ENCODE measurements at places on chromosomes 12 and 14.

DNA sequence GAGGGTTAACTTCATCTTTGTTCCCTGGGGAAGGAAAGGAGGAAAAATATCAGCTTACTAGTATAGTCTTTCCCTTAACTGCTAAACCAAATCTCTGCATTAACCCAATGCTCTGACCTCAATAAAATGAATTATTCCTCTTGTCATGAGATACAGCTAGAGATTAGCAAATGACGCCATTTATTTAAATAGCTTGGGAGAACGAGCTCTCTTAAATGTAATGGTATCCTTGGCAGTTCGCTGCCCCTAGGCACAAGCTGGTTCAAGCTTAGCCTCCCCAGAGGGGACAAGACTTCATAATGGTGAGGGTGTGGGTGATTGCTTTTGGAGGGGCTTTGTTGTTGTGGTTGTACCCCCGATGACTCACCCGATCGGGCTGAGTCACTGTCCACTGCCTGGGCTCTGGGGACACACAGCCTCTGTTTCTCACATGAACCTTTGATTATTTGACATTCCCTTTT lies 19.6 kb downstream of the FNTB start:
- no peak for DNase-seq

DNA sequence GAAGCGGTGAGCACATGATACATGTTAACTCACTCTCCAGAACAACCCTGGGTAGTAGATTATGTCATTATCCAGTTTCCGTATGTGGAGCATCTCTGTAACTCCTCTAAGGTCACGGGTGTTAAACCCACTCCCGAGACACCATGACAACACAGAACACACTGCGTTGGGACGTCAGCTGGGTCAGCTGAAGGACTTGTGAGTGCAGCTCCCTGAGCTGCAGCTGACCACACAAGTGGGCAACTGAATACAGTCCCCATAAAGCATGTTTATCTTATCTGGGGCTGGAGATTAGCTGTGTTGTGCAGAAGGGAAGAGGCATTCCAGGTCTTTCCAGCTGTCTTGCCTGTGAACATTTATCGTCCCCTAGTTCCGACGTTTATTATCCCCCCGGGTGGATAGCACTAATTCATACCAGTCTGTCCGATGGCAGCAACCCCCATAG lies 211.5 kb downstream of the CHST11 start:
- DNase-seq: no peak

DNA sequence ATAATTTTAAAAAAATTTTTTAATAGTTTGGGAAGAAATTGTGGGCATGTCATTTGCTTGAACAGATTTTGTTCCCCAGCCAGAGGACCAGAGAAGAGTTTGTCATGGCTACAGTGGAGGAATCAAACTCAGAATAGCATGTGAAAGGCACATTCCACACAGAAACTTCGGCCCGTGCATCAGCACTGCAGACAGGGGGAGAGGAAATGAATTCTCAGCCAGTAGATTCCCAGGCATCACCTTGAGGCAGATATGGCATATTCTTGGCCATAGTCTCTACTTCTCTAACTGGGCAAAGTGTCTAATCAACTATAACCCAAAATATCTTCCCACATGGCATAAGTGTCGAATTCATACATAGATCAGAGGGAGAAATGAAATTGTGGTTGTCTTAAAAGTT lies 153.3 kb downstream of the PRKCH start:
- no peak for DNase-seq

GRCh38 chr14:100398044-100398443 lies 74.9 kb downstream of the SLC25A47 start:
- DNase-seq: no peak

DNA sequence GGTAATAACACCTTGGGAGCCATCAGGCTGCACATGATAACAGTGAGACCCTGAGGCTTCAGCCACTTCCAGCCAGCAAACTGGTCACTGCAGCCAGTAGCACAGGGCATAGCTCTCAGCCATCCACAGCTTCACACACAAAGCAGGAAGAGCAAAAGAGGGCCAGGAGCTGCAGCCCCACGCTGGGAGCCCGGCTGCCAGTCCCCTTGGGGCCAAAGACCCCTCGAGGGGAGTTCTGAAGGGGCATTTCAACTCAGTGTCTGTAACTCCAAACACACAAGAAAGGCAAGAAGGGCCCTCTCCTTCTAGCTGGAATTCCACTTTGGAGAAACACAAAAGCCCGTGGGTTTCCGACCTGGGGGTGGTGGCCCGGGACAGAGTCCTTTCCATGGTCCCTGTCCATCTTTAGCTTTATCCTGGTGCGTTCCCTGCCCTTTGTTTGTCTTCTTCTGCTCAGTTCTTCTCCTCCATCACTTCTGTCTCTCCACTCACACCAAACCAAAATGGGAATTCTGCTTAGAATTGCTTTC lies 151.8 kb upstream of the FKBP4 start:
- no peak for DNase-seq

- no peak for DNase-seq
Measured at GRCh38 chr14:58724702-58725101, 86.9 kb downstream of the DACT1 start.

GRCh38 chr12:19277711-19278110 lies 148.2 kb downstream of the PLEKHA5 start:
- no peak for DNase-seq

- DNase-seq: no peak
Measured at GRCh38 chr12:76745343-76745742, 18.6 kb upstream of the ZDHHC17 start.

GRCh38 chr12:27226407-27226929 lies 17.6 kb upstream of the STK38L start:
- DNase-seq: no peak

GRCh38 chr14:22764382-22764781 lies 2.1 kb upstream of the OXA1L start:
- no peak for DNase-seq

DNA sequence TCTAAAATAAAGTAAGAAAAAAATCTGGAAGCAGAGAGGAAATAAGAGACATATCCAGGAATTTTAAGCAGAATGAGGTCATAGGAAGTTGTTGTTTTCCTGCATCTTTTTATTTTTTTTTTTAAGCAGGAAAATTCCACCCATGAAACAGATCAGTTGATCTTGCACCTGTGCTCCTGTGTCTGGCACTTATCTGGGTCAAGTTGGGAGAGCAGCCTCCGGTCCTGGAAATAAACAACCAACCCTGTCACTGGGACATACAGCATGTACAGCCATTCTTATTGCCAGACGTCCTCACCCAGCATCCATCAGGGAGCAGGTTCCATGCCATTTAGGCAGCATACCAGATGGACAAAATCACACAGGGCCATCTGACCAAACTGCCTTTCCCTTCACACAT lies 266.0 kb upstream of the BTG1 start:
- no peak for DNase-seq

GRCh38 chr14:77303417-77304156 lies 17.1 kb downstream of the POMT2 start:
- peak; percentile 52 for DNase-seq

DNA sequence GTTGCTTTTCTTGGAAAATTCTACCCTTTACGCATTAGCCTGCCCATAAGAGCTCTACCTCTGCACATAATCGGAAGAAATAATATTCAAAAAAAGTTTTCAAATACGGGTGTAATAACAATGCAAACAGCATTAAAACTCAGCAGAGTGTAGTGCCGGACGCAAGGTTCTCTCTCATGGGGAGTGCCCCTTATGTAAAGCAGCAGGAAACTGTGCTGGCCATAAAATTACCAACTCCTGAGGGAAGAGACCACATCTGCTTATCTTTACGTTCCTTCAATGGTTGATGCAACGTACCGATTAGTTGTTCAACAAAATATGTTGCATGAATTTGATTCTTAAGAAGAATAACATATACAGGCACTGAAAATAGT lies 118.7 kb upstream of the TMCC3 start:
- no peak for DNase-seq

DNA sequence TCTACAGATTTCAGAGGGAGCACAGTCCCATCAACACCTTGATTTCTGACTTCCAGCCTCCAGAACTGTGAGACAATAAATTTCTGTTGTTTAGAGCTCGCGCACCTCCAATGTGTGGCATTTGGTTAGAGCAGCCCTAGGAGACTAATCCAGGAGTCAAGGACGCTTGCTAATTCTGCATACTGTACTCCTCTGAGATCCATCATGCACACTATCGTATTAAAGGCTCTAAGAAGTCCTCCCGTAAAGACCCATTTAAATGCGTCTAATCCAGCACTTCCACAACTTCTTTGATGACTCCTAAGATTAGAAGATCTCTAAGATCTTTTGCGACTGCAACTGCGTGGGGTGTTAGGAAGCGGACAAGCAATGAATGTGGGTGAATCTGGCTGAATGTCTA lies 30.4 kb downstream of the MAP1LC3B2 start:
- DNase-seq: no peak

DNA sequence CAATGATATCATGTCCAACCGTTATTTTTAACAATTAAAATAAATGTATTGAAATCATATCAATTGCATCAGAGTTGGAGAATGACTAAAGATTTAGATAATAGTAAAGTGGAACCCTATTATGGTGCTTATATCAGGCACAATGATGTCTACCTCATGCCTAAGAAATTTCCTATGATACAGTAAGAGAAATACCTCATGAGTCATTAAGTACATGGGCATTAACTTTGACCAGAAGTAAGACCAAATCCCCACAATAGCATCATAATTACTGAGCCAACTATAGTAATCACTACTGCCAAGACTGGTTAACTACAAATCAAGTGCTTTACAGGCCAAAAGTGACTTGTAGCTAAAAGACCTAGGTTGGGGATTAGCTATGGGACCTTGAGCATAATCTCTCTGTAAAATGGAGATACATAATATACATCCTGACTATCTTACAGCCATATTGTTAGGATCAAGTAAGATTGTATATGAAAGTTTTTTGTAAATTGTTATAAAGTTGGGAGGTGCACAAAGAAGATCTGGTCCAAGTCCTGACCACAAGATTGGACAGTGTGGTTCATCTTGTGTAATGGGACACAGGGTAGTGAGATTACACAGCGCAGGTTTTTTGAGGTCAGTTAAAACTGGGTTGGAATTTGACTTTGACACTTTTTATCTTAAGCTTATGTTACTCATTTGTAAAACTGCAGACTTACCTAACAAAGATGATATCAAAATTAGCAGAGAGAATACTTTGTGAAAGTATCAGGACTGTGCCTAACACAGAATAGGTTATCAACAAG lies 60.5 kb downstream of the ERGIC2 start:
- DNase-seq: peak; percentile 32

- DNase-seq: peak; percentile 57
Measured at GRCh38 chr12:116864371-116865160, 16.7 kb downstream of the HRK start.

GRCh38 chr12:2335513-2335912 lies 282.7 kb downstream of the CACNA1C start:
- no peak for DNase-seq

DNA sequence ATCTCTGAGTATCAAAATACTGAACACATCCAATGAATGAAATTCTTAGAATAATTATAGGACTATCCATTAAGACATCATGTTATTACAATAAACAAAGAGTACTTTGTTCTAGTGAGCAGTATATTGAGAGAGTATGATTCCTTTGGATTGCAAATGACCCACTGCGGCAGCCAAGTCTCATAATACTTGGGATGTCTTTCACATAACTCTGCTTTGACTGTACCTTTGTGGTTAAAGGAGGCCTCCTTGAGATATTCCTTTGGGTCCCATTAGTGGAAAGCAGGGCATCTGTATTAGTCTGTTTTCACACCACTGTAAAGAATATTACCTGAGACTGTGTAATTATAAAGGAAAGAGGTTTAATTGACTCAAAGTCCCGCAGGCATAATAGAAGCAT lies 593.8 kb downstream of the TRHDE start:
- no peak for DNase-seq

GRCh38 chr14:60273956-60274355 lies 24.9 kb downstream of the PPM1A start:
- DNase-seq: no peak

DNA sequence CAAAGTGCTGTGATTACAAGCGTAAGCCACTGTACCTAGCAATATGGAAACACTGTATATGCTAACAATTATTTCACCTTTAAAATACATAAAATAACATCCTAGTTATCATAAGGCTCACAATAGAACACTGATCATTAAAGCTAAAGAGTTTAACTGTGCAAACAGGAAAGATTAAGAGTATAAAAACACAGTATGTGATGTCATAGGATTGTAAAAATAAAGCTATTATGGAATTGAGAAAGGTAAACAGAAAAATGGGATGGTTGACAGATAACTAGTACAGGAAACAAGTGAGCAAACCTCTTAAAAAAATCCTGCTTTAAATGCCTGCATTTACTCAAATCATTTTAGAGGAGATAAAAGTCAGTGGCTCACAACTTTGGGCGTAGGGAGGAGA lies 10.8 kb upstream of the IPO8 start:
- no peak for DNase-seq

DNA sequence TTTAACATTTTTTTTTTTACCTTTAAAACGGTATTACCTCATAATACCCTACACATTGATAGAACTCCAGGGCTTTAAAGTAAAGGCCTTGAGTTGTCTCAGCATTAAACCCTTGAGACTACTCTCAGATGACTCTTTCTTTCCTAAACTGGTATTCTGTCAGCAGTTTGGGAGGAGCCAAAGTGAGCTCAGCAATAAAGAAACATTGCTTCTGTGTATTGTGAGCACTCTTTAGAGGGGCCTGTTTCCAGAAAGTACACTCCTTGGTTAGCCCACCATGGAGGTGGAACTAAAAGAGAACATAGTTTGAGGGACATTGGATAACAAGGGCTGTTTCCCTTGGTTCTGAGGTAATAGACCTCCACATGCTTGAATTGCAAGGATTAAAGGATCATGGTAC lies 20.4 kb downstream of the MAP3K12 start:
- DNase-seq: no peak

DNA sequence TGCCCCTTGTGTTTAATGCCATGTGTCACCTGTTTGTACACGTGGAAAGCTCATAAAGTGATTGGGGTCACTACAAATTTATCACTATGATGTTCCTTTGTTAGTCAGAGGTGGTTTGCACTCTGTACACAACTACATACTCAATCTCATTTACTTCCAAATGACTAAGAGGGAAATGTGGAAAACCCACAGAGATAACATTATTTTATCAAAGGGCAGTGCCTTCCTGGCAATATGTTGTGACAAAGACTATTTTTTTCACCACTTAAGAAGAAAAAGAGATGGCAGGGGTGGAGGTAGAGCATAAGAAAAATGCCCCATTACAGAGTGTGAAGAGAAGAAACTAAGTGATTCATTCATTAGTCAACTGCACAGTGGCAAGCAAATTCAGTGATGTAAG lies 1064.1 kb upstream of the FLRT2 start:
- no peak for DNase-seq

- DNase-seq: no peak
Measured at GRCh38 chr12:18970603-18971002, 158.9 kb upstream of the PLEKHA5 start.

GRCh38 chr14:71737760-71738159 lies 194.5 kb upstream of the RGS6 start:
- DNase-seq: no peak

DNA sequence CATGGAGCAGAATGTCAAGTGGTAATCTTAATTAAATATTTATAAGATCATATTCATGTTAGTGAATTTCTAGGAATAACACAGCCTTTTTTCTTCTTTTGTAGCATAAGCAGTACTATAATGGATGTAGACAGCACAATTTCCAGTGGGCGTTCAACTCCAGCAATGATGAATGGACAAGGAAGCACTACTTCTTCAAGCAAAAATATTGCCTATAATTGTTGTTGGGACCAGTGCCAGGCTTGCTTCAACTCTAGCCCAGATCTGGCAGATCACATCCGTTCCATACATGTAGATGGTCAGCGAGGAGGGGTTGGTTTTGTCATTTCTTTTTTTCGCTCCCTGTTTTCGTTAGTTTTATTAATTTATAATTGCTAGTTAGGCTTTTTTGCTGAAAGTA lies 23.1 kb downstream of the AEBP2 start:
- DNase-seq: no peak

- no peak for DNase-seq
Measured at GRCh38 chr14:21298358-21298757, 18.5 kb downstream of the RPGRIP1 start.

Data from fibroblast of skin of left biceps (primary cell).